ENCODE measurements at places on chromosomes 7 and 10. TPM values are rescaled to one million over a fixed set of nuclear protein-coding genes. Genes with fewer than 3 reads are reported as not detected.

- DNase-seq = no peak
These were observed 8.3 kb downstream of the NUDT5 start for GRCh38 chr10:12187321-12187905.

GRCh38 chr10:71765176-71765904 is 8.0 kb downstream of the VSIR start:
- no peak for DNase-seq

DNA sequence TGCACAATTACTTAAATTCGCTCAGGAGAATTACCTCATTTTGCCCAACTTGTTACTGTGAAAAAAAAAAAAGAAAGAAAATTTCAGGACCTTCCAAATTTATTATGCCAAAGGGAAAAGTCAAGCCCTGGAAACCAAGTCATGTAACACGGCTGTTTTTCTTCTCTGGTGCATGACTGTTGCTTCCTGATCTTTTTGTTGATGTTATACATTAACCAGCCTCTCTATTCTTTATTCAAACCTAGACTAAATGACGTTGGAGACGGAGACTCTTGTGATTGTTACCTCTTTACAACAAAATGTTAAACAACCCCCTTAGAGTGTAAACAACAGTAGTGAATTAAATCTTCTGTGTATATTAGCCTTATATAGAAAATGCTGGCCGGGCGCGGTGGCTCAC is 16.1 kb upstream of the ZC3HAV1 start:
- DNase-seq = no peak

- no peak for DNase-seq
These were observed 108.3 kb downstream of the MAPK8 start for GRCh38 chr10:48414778-48415177.

GRCh38 chr7:95011146-95011928 is 103.9 kb downstream of the PPP1R9A start:
- no peak for DNase-seq

GRCh38 chr7:100627238-100627549 is 14.2 kb downstream of the TFR2 start:
- no peak for DNase-seq

GRCh38 chr7:36811807-36812206 is 87.5 kb upstream of the AOAH start:
- DNase-seq = no peak

DNA sequence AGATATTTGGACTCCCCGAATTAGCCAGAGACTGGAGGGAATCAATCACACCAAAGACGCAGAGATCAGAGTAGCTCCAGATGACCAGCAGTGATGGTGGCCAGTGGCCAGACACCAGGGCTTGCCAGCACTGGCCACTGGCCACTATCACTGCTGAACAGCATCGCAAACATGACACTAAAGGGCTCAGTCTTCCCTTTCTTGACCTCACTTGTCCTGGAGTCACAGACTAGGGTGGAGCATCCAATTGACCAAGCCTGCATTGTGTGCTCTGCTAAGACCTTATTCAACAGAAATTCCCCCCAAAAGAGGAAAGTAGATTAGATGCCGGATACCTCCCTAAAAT is 234.7 kb downstream of the CREB5 start:
- no peak for DNase-seq

GRCh38 chr10:17428351-17429097 is 25.9 kb downstream of the ST8SIA6 start:
- DNase-seq = no peak

Gene FAM131B
- 0.20 TPM for total RNA-seq

- no peak for DNase-seq
These were observed 128.3 kb downstream of the GATA3 start for GRCh38 chr10:8182806-8183205.

DNA sequence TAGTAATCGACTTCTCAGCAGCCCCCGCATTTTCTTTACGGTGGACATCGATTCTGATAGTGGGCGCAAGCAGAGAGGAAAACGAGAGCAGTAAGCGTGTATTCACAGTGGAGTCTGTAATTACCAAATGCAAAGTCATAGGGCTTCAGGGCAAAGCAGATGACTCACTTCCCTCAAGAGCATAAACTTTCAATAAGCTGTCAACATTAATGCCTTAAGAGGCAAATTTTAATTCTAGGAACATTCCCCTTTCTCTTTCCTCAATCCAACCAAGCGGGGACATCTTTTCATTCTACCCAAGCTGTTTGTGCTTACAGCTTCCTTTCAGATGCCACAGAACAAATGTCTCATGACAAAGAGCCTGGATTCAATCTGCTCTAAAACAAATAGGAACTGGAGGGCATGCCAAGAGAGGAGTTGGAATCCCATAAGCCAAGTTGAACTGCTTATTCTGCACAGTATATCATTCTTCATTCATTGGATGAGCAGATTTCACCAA is 48.6 kb downstream of the MALSU1 start:
- DNase-seq = peak; percentile 59

GRCh38 chr10:43683451-43684291 is 35.0 kb upstream of the ZNF32 start:
- no peak for DNase-seq

GRCh38 chr10:69415951-69416350 is 767 bp downstream of the TACR2 start:
- DNase-seq = no peak

DNA sequence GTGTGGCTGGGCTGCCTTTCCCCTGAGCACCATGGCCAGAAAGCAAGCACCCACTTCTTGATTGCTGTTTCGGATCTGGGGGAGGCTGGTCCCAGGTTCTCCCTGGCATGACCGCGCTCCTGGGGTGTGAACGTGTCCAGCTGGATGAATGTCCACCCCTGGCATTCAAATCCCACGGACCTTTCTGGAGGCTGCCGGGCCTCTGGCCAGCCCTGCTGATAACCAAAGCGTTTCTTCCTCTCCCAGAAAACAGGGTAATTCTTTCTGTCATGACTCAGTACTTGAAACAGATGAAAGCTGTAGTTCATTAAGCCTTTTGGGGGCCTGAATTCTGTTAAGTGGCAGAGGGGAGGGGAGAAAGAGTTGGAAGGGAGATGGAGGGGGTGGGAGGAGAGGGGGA is 73.1 kb upstream of the SAMD8 start:
- no peak for DNase-seq

Gene MET
- 200 TPM for total RNA-seq

DNA sequence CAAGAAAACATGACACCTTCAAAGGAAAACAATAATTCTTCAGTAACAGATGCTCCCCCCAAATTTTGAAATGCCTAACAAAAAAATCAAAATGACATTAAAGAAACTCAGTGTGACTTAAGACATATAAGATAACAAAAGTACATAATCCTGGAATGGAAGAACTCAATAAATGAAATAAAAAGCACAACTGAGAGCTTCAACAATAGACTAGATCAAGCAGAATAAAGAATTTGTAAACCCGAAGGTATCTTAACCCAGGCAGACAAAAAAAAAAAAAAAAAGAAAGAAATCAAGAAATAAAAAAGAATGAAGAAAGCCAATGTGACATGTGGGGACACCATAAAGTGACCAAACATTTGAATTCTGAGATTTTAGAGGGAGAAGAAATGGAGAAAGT is 27.7 kb upstream of the LRRD1 start:
- no peak for DNase-seq

- no peak for DNase-seq
These were observed 13.9 kb upstream of the ANTXRL start for GRCh38 chr10:46272863-46273415.

DNA sequence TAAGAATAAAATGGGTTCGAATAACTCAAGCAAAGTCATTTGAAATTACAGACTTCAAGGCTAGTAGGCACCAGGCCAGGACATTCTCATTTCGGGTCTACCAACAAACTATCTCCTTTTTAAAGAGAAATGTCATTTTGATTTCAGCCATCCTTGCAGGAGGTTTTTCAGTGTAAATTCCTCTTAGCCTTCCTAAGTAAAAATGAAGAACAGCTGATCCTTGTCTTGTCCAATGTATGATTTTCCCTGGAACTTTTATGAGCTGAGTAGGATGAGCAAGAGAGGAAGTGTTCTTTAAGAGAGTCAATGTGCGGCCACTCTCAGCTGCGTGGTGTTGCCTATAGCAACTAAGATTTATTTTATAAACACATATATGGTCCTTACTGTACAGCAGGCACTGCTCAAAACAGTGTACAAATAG is 110.1 kb downstream of the PLCE1 start:
- DNase-seq = no peak

GRCh38 chr10:34311679-34312078 is 503.4 kb downstream of the PARD3 start:
- no peak for DNase-seq

DNA sequence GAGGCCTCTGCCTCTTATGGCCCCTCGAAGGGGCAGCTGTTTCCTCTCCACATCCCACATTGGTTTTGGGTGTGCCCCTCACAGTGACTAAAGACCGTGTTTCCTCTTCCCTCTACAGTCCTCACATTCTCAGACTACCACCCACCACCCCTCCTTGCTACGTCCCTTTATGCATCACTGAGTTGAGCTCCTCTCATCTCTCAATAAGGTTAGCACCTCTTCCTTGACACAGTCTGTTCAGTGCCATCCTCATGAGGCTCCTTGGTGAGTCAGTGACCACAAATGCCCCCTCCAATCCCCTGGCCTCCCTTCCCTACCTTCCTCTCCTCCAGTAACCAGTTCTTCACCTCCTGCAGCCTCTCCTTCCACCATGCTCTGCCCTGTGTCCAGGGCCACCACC is 239.1 kb upstream of the MYO3A start:
- DNase-seq = no peak

GRCh38 chr7:86645225-86645608 is 1.5 kb downstream of the GRM3 start:
- no peak for DNase-seq

Gene AS3MT
- 0.79 TPM for total RNA-seq
